ENCODE measurements at places on chromosomes 6 and 20. TPM values are rescaled to one million over a fixed set of nuclear protein-coding genes. Genes with fewer than 3 reads are reported as not detected.

The RHAG gene
- not detected for total RNA-seq

The UBD gene
- 0.31 TPM for total RNA-seq

The ULBP3 gene
- 12.8 TPM for total RNA-seq

The ZSCAN12 gene
- 4.4 TPM for total RNA-seq
